ENCODE measurements at places on chromosomes 2 and 18. TPM values are rescaled to one million over a fixed set of nuclear protein-coding genes. Genes with fewer than 3 reads are reported as not detected.

Gene TUBA4B
- under 0.01 TPM for total RNA-seq

Gene ICA1L
- total RNA-seq, result 2.6 TPM

Gene C1QL2
- total RNA-seq, result not detected

Gene DCDC2C
- not detected for total RNA-seq

Gene CGREF1
- total RNA-seq, result 0.69 TPM

Gene COL4A3
- total RNA-seq, result under 0.01 TPM

Gene KCNJ13
- not detected for total RNA-seq

Gene PLCL1
- 0.60 TPM for total RNA-seq

Gene GKN1
- total RNA-seq, result not detected

Gene ATP8B1
- 10.6 TPM for total RNA-seq

Gene CHPF
- total RNA-seq, result 59.7 TPM

Gene SERPINB10
- total RNA-seq, result not detected
